T-helper 2 cell (primary cell): ENCODE measurements at places on chromosomes 5 and 9.

DNA sequence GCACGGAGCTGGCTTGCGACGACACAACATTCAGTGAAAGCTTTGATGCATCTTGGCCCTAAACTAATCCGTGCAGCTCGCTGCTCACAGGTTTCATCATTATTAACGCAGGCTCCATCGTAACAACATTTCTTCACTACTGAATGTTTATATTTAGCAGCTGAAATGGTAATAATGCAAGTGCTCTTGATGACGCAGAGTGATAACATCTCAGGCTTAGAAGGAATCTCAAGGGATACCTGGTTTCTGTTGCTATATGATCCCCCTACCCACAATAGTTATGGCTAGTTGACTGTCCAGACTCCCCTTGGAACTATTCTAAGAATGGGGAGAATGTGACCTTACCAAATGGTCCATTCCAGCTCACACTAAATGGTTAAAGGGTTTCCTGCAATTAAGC is 36.2 kb downstream of the C5 start:
- no peak for DNase-seq

DNA sequence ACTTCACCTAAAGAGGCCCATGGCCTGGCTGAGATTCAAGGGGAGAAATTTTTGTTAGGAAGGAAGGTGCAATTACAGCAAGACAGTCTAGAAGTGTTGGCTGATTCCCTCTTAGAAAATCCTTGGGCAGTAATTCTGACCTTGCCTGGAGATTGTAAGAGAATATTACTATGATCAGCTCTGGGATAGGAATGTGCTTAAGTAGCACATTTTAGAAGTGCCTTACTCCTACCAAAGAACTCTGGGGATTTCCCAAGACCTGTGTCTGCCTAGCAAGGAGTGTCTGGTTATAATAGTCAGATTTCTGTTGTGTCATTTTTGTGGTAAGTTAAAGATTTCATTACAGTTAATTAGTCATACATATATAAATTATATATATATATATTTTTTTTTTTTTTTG is 52.3 kb downstream of the NLN start:
- DNase-seq, result no peak

DNA sequence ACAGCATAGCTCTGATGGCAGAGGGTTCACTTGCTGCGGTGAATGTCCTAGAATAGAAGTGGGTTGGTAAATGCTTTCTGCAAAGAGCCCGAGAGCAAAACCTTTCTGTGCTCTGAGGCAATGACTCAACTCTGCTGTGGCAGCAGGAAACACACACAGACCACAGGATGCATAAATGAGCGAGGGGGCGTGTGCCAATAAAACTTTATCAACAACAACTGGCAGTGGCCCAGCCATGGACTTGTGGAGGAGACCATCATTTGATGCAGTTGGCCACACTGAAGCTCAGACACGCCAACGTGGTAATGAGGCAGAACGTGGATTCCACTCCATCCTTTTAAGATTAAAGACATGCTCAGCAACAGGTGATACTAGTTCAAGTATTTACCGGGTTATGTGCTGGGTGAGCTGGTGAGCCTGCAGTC is 6.8 kb downstream of the MRPL36 start:
- DNase-seq, result peak; percentile 50

DNA sequence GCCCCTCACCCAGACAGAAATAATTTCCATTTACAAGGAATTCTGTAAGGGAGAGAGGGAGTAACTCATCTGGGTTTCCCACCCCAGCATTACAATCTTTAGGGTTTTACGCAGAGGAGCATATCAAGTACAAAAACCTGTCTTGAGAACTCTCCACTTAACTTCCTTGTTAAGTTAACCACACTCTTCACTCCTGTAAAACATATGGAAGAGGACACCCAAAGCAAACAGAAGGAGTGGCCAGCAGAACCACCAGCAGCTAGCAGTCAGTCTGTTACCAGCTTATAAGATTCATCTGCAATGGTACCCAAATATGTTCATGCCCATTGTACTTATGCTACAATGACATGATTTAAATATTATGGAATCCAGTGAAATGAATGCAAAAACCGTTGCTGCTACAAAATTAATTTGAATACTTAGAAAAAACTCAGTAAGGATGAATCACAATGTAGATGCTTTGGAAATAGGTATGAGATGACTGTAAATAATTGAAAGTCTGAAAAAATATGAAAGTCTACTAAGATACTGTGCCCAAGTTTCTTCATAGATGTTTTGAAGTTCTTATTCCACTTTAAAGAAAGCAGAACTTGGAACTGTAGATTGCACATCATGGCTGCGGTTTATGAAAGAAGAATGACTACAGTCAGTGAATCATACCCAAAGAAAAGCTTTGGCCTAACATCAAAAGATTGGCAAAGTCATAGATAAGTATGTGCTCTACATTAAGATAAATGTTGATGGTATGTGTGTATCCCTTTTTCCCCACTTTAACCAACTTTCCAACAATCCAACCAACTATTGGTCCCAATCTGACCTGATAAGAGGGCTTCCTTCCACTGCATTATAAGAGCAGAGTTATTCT is 233.6 kb downstream of the ACTL7B start:
- DNase-seq, result no peak
